ENCODE measurements at places on chromosomes 6 and 20.

- no peak for DNase-seq
These were observed 4.7 kb upstream of the NPBWR2 start for GRCh38 chr20:64111841-64112641.

DNA sequence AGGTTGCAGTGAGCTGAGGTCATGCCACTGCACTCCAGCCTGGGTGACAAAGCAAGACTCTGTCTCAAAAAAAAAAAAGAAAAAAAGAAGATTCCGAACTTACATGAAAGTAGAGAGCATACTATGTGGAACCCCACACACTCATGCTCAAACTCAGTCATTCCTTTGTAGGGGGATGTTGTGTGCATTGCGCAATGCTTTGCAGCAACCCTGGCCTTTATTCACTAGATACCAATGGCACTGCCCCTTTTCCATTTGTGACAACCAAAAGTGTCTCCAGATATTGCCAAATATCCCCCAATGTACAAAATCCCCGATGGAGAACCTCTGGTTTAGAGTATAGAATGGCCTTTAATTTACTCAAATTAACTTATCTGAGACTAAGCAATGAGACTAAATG, 158.6 kb downstream of the GJA1 start:
- no peak for DNase-seq

- DNase-seq: no peak
These were observed 179.4 kb downstream of the OGFRL1 start for GRCh38 chr6:71468038-71468437.

DNA sequence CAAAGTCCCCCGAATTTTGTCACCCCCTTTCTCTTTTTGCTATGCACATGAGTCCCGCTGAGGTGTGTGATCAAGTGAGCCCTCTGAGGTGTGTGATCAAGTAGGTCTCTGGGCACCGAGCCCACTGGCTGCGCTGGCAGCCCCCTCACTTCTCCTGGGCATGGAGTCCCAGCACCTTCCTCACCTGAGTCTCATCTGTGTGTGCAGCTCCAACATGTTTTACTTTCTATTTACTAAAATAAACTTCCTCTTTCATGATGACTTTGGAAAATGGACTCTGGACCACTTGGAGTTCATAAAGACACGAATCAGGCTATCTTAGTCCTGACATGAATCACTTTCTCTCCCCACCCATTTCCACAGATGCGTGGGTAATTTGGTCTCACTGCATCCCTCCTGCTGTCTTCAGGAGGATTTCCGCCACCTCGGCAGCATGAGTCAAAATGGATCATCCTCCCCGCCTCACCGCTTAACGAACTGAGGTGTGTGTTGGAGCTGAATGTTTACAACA, 39.8 kb downstream of the PRDM1 start:
- DNase-seq: no peak

GRCh38 chr6:78999737-79000136, 78.3 kb downstream of the PHIP start:
- no peak for DNase-seq

DNA sequence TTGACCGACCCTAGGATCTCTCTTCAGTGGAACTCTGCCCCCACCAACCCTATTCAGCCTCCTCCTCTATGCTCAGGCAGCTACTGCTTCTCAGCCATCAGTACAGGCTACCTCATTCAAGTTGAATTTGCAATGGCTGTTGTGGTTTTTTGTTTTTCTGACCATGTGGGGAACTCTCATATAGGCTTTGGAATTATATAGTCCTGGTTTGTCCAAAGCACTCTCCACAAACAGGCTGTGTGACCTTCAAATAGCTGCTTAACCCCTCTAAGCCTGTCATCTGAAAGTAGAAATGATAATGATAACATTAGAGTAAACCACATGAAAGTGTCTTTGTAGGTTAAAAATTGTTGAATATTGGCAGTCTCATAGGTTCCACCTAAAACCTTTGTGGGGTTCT, 80.3 kb downstream of the UNC5CL start:
- no peak for DNase-seq

DNA sequence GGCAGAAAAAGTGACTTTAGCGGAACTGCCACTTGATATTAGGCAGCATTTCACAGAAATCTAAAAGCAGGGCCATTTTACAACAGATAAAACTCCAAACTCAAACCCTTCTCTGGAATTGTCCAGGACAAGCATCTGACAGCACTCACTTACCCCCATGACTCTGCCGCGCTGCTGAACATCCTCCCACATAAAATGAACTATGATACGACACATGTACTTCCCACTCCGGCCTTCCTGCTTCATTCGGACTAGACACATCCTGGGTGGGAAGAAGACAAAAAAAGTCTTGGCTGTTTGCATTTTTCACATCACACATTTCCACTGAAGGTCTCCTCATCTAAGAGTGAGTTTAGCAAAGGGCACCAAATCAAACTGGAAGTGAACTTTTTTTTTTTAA, 54.8 kb upstream of the FAM83C start:
- DNase-seq: no peak

- DNase-seq: no peak
These were observed 272.0 kb upstream of the SULF2 start for GRCh38 chr20:48057251-48057650.

DNA sequence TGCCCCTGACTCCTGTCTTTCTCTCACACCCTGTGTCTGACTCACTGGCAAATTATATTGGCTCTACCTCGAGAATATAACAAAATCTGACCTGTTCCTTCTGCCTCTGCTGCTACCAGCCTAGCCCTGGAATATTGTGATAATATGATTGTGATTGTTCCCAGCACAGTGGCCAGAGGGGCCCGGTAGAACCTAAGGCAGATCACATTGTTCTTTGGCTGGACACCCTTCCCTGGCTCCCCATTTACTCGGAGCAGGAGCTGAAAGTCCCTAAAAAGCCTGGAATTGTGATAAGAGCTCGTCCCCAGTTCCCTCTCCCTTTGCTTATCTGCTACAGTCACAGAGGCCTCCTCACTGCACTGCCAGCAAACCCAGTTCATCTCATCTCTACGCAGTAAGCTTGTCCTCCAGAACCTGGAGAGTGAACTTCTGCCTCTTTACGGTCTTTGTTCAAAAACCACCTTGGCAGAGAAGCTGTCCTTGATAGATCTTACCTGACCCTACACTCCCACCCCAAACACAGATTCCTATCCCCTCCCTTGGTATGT, 21.8 kb downstream of the SERPINB6 start:
- DNase-seq: no peak

DNA sequence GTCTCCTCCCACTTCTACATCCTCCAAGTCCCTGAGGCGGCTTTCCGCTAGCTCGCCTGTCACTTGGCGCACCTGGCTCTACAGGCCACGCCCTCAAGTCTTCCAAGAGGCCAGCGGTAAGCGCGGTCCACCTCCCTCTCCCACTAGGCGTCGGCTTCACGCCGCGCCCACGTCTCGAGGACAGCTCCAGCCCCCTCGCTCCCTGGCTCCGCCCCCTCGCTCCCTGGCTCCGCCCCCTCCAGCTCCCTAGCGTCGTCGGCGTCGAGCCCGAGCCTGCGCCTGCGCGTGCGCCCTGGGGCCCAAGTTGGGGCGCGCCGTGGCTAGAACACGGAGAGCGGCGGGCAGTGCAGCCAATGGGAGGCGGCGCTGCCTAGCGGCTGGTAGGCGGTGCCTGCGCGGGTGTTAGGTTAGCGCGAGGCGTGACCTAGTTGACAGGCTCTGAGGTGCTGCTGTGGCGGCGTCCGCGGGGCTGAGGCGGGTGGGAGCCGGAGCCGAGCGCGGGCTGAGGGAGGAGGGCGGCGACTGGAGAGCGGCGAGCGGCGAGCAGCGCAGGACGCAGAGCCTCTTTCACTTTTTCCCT, at the start of gene MACROD2:
Gene MACROD2 (plus strand): TSS at position 431 of the 580 bp plus-strand sequence.
- peak; percentile 90 for DNase-seq

GRCh38 chr6:31453259-31453658, 44.7 kb upstream of the MICB start:
- no peak for DNase-seq

DNA sequence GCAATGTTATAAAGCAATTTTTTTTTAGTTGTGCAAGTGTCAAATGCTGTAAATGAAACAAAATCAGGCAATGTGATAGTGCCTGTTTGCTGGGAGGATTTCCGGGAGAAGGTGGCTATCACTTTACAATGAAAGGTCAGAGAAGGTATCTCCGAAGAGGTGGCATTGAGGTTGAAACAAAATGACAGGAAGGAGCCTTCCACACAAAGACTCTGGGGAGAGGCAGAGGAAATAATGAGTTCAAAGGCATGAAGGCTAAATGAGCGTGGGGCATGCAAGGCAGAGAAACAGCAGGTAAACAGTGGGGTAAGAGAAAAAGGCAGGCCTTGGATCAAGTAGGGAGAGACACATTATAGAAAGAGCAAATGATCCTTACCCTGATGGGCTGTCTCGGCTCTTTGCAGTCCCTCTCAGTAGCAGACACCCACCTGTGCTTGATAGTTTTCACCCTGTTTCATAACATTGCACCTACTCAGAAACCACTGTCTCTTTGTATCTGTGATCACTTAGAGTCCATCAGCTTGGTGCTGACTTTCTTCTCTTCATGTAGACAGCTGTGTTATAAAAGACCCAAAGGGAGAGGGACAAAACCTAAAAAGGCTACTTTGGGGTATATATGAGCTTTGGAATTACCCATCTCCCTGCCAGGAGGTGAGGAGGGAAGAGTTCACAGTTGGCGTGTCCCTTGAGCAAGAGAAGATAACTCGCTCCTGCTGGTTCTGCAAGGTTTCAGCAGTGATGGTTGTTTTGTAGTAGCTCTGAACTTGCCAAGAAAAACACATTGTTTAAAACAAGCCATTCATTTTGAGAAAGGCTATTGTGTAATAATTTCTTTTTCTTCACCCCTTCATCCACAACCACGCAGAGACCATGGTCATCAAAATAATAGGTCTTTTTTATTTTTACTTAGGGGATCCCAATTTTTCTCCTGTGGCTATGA, 22.3 kb downstream of the NRN1 start:
- no peak for DNase-seq

DNA sequence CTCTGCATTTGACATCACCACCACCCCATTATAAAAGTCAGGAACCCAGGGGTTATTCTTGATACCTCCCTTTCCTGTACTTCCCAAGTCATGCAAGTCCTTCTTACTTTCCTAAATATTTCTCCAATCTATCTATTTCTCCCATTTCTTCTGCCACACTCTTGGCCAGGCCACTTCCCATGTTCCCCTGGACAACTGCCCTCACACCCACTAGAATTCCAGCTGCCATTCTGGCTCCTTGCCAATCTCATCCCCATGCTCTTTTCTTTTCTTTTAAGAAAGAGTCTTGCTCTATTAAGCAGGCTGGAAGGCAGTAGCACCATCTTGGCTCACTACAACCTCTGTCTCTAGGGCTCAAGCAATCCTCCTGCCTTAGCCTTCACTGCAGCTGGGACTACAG, 15.2 kb downstream of the DEFB132 start:
- DNase-seq: no peak

DNA sequence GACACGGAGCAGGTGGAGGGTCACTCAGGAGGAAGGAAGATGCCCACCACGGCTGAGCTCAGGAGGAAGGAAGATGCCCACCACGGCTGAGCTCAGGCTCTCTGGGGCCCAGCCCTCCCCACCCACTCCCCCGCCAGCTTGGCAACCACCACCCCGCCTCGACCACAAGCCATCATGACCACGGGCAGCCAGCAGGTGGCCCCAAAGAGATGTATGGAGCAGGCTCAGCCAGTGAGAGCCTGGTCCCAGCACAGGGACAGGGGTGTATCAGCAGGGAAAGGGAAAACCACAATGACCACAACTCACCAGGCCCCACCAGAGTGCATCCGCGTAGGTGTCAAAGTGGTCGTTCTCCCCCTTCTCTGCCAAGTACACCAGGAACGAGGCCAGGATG, 30.4 kb downstream of the KCNQ2 start:
- no peak for DNase-seq

DNA sequence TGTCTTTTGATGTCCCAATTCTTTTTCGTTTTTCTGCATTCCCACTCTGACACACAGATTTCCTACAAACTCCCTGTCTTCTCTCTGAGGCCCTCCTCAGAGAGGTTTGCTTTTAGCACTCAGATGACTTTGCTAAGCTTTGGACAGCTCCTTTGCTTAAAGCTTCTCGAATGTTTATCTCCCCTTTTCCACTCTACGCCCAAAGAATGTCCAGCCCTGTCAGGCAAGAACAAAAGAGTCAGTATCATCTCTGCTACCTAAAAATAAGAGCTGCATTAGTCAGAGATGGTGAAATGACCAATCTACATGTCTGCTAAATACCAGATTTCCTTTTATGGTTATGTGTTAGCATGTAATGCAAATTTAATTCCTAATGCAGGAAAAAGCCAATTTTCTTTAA, 56.8 kb downstream of the PREP start:
- DNase-seq: peak; percentile 72

DNA sequence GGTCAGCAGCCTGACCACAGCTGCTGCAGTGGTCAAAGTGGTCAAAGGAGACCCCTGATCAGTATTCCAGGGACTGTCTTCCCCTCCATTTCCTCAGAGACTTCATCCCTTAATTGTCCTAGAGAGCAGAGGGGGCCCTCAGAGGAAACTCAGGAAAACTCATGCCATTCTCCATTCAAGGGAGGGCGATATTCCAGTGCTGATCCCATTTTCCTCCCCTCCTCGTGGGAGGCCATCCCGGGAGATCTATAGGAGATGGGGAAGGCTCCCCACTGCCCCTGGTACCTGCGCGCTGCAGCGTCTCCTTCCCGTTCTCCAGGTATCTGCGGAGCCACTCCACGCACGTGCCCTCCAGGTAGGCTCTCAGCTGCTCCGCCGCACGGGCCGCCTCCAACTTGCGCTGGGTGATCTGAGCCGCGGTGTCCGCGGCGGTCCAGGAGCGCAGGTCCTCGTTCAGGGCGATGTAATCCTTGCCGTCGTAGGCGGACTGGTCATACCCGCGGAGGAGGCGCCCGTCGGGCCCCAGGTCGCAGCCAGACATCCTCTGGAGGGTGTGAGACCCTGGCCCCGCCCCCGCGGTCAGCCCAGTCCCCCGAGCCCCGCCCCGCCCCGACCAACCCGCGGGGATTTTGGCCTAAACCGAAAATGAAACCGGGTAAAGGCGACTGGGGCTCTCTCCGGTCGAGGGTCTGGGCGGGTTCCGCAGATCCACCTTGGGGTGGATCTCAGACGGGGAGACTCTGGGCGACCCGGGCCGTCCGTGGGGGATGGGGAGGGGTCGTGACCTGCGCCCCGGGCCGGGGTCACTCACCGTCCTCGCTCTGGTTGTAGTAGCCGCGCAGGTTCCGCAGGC, 878 bp downstream of the HLA-C start:
- no peak for DNase-seq

DNA sequence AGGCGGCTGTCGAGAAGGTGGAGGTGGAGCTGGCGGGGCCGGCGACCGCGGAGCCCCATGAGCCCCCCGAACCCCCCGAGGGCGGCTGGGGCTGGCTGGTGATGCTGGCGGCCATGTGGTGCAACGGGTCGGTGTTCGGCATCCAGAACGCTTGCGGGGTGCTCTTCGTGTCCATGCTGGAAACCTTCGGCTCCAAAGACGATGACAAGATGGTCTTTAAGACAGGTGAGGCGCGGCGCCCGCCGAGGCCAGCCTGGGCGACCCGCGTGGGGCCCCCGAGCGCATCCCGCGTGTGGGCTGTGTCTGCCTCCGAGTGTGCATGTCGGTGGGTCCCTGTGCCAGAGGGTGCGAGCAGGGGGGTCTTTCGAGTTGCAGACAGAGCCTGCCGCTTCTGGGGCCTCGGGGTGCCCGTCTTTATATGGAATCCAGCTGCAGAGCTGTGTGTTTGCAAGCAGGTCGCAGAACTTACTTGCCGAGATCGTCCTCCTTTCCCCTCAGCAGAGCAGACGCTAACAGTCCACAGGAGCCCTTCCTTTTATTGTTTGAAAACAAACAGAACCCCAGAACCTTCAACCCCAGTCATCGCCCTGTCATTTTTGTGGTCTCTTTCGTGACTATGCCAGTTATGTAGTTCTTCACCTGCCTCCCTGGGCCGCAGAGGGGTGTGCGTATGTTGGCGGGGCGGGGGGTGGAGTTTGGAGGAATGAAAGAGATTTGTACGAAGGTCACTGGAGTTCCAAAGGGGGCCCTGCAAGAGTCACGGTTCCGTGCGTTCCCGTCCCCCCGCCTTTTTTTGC, 766 bp downstream of the SLC16A10 start:
- DNase-seq: no peak
